IPS DF 6.9 (cell line): ENCODE measurements at places on chromosomes 2 and 18.

DNA sequence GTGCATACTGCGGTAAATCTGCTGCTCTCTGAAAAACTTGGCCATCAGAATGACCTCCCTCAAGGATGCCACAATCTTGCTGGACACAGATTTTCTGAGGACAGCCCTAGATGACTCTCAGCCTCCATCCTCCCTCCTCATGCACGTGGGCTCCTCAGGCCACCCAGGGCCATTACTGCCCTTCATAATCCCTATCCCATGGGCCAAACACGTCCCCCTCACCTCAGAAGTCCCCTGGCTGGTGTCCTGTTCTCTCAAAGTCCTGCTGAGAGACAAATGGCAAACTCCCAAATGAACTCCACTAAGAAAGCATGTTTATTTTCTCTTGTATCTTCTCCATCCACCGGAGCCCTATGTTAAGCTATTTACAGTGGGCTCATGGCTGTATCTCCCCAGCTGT is 125.7 kb downstream of the MRO start:
- no peak for DNase-seq

DNA sequence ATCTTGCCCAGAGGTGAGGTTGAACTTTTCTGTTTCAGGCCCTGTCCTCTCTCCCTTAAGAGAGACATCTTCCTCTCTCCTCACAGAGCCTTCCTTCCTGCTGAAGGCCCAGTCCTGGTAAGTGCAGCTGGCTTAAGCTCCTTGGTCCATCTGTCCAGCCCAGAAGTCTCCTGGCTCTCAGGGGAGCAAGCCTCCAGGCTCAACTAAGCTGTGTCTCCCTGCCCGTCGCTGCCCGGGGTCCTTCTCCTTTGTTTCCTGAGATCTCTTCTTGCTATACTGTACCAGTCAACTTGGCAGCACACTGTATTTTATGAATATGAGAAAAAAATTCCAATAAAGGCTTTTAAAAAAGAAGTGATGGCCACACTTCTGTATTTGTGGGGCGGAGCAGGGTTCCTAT is 77.4 kb downstream of the KCNF1 start:
- no peak for DNase-seq

DNA sequence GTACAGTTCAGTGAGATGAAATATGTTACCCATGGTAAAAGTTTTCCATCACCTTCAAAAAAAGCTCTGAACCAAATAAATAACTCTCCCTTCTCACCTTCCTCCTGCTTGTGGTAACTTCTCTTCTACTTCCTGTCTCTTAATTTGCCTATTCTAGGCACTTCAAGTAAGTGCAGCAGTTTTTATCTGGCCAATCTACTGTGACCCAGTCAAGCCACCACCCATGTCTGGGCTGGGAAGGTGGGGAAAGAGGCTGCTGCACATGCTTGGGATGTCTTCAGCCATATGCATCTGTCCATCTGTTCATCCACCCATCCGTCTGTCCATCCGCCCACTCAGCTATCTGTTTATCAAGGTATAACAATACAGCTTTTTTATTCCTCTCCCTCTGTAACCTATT is 31.6 kb downstream of the ZNF532 start:
- DNase-seq, result no peak

GRCh38 chr2:190682168-190682567 is 33.3 kb downstream of the NAB1 start:
- DNase-seq, result no peak

DNA sequence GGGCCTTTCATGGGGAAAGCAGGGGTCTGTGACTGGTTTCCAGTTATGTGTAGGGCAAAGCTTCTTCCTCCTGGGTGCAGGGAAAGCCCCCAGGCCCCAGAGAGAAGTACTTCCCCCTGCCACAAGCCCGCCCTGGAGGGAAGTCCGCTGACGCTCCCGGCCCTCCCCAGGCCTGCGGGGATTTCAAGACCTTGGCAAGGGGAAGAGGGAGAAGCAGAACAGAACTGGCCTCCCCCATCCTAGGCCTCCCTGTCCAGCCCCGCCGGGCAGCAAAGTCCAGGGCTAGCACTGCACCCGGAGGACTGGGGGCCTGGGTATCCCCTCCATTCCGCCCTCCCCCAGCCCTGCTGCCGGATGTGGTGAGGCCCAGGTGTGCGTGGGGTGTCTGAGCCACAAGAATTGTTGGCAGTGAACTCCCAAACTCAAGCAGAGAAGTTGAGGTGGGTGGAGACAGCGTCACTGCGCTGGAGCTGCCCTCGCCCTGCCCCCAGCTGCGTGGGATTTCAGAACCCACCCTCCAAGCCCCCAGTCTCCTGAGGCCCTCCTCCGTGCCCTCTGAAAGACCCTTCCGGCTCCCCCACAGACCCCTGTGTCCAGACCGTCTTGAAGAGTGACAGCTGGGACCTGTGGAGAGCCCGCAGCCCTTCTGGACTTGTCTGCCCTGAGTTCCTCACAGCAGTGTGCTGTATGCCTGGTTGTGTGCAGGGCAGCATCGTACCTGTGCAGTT is 1.1 kb upstream of the DUSP2 start:
- DNase-seq, result no peak

DNA sequence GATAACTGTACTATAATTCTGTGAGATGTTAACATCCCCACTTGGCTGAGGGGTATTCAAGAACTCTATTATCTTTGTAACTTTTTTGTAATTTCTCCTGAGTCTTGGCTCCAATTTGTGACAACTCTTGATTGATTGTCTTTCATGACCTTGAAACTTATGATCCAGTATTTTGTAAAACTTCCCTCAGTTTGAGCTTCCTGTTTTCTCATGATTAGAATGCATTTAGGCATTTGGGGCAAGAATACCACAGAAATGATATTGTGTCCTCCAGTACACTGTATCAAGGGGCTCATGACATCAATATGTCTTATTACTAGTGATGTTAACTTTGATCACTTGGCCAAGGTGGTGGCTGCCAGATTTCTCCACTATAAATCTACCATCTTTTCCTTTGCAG is 37.4 kb downstream of the PNO1 start:
- DNase-seq, result no peak

DNA sequence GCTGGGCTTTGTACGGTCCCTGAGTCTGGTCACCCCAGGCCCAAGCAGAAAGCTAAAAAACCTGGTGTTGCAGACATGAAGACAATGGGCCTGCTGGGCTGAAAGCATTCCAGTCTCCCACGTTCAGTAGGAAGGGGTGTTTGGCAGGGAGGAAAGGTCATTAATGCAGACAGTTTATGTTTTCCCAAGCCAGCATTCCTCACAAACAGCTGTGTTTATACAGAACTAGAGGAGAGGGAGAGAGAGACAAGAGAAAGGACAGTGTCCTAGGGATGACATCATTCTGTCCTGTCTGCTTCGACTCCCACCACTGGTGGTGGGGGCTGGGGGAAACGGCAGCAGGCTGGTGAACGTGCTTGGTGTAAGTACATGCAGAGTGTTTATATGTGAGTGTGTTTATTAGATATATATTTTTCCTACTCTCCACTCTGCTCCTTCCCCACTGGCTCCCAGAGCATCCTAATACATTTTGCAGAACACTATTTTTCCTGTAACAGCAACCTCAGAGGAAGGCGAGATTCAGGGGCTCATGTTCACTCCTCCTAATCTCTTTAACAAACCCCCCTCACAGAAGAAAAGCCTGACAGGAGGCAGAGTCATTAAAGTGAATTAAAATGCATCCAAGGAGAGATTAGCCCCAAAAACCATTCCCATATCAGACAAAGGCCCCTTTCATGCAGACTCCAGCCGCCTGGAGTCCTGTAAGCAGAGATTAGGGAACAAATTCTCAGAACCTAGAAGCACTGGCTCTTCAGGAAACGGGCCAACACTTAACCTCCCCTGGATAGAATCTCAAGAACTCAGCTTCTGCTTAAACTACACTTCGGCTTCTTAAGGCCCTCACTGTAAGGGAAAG is 380.4 kb downstream of the TNS1 start:
- DNase-seq, result no peak

DNA sequence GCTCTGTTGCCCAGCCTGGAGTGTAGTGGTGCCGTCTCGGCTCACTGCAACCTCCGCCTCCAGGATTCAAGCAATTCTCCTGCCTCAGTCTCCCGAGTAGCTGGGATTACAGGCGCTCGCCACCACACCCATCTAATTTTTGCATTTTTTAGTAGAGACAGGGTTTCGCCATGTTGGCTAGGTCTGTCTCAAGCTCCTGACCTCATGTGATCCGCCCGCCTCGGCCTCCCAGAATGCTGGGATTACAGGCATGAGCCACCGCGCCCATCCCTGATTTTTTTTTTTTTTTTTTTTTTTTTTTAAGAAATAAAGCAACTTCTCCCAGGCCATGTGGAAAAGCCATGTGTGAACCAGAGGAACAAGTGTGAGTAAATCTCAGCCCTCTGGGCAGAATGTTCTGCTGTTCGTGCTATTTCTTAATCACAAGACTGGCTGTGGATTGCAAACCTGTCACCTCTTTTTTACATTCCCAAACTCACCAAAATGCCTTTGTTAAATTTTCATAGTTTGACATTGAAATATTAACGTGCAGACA is 6.4 kb upstream of the SH3BP4 start:
- DNase-seq, result no peak

DNA sequence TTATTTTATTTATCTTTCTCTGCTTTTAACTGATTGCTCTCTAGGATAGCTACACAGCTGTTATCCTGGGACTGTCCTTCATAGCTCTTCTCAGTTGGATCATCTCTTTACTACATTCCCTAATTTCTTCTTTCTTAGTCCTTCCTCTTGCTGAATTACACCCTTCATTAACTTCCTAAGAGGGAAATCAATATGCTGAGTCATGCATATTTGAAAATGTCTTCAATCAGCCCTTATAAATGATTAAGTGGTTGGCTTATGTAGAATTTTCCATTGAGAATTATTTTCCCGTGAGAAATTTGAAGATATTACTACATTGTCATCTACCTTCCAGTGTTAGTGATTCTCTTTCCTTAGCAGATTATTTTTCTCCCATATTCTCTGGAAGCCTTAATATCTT is 214.2 kb downstream of the SOCS6 start:
- DNase-seq, result no peak

DNA sequence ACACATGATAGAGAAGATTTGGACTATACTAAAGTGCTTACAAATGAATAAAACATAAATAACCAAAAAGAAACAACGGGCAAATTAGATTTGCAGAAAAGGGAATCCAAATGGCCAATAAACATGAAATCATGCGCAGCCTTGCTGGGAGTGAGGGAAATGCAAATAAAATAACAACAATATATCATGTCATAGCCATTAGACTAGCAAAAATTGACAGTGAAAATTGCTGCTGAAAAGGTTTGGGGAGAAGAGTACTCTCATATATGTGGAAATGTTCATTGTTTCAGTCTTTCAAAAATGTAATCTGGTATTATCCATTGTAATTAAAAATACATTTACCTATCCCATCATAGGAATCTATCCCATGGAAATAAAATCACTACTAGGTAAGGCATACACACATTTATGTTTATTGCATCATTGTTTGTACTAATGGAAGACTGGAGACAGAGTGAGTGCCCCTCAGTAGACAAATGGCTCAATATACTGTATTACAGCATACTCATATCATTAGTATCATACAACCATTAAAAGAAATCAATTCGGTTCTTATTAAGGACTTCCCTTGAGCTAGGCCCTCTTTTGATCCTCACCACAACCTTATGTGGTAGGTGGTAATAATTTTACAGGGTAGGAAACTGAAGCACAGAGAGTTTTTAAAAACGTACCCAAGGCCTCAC is 94.1 kb upstream of the MSTN start:
- DNase-seq, result no peak

DNA sequence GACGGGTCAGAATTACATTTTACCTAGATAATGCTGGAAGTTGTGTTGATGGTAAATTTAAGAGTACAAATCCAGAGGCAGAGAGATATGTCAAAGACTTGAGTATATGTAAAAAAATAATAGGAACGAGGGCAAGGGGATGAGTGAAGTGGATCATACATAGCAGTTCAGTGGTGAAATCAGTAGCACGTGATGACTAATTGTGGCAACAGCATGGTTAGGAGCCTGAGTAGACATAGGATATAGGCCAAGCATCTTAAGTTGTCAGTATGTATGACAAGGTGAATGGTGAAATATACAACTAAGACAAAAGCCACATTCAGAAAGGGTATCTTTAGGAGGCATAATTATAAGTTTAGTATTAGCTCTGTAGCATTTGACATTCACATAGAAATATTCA is 826.5 kb upstream of the PIK3C3 start:
- no peak for DNase-seq

GRCh38 chr2:1591461-1591770 is 152.9 kb downstream of the PXDN start:
- no peak for DNase-seq

DNA sequence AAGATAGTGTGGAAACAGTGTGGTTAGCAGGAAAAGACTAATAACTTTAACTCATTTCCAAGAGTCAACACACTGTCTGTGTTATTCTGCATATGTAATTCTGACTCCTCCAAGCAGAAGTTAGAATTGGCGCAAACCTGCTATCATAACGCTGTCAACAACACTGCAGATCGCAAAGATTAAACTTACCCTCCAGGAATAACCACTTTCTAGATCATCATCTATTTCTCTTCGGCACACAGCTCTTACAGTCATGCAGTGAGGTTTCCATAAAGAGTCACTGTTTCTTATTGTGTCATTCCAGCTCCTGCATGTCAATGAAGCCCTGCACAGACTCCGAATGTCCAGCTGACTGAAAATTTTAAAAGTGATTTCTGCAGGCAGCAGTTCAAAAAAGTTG is 2.4 kb downstream of the FBXO48 start:
- DNase-seq, result no peak

- DNase-seq, result no peak
These were observed 715.5 kb upstream of the LRRTM4 start for GRCh38 chr2:78237704-78238103.

GRCh38 chr2:240514631-240515030 is 43.2 kb downstream of the ANKMY1 start:
- no peak for DNase-seq

GRCh38 chr2:97928591-97928990 is 67.2 kb downstream of the TMEM131 start:
- no peak for DNase-seq

- DNase-seq, result no peak
These were observed 65.0 kb upstream of the RPL31 start for GRCh38 chr2:100936972-100937542.

GRCh38 chr2:232974396-232974795 is 38.7 kb downstream of the NGEF start:
- DNase-seq, result no peak

GRCh38 chr2:180707884-180708205 is 272.6 kb upstream of the UBE2E3 start:
- DNase-seq, result no peak

DNA sequence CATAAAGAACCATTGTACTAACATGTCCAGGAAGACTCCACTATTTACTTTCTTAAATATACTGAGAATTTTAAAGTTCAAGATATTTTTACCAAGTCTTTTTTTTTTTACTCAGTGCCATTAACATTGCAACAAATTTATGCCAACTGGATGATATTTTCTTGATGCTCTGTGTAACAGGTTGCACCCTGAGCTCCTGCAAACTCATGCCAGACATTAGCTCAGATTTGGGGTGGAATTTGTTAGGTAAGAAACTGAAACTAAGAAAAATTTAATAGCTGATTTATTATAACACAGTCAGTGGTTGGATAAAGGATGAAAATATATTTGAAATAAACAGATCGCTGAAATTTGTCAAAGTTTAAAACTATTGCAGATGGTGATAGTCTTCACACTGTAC is 228.6 kb upstream of the SPHKAP start:
- no peak for DNase-seq
